DMS53 (cell line): ENCODE measurements at places on chromosomes 13 and 19.
A peak's percentile ranks its signal among the peaks of the same experiment; 100 is the strongest.

DNA sequence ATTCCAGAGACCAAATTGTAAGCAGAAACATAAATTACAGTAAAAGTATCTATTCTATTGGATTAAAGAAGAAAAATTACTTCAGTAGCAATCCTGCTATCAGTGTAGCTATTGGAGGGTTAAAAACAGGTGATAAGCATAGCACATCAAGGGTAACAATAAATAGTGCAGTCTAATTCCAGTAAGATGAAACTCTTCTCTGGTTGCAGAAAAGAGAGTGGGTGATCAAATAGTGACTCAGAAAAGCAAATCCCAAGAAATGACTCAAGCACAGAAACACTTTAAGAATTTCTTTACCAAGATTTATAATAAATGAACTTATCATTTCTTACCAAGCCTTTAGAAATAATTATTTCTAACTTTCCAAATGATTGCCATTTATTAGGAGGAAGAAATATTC is 135.7 kb downstream of the LMO7 start:
- DNase-seq, result peak; percentile 1

DNA sequence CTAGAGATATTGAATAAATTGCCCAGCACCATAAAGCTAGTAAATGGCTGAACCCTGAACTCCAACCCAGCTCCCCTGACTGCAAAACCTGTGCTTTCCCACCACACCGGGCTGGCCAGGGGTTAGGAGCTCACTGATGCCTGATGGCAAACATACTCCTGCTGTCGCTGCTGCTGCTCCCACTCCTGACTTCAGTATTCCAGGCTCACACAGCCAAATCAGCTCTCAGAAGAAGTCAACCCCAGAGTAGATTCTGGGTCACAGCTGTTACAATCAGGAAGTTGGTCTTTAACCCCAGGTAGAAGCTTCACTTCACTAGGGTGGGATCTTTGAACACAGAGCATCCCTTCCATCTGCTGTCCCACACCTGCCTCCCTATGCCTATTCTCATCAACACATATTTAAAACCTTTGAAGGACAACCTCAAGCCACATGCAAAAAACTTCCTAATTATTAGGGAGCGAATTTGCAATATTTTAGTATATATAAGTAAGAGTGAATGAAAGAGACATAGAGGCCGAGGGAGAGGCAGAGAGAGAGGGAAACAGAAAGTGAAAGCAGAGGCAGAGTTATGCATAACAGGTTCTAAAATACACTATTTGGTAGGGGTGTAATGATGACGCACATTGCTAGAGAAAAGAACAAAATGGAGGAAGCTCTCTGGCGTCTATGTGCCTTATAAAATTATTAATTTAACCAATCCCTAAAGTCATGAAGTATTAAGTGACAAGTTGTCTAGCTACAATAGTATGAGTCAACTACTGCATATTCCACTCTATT is 99.4 kb upstream of the SERP2 start:
- DNase-seq, result peak; percentile 77

DNA sequence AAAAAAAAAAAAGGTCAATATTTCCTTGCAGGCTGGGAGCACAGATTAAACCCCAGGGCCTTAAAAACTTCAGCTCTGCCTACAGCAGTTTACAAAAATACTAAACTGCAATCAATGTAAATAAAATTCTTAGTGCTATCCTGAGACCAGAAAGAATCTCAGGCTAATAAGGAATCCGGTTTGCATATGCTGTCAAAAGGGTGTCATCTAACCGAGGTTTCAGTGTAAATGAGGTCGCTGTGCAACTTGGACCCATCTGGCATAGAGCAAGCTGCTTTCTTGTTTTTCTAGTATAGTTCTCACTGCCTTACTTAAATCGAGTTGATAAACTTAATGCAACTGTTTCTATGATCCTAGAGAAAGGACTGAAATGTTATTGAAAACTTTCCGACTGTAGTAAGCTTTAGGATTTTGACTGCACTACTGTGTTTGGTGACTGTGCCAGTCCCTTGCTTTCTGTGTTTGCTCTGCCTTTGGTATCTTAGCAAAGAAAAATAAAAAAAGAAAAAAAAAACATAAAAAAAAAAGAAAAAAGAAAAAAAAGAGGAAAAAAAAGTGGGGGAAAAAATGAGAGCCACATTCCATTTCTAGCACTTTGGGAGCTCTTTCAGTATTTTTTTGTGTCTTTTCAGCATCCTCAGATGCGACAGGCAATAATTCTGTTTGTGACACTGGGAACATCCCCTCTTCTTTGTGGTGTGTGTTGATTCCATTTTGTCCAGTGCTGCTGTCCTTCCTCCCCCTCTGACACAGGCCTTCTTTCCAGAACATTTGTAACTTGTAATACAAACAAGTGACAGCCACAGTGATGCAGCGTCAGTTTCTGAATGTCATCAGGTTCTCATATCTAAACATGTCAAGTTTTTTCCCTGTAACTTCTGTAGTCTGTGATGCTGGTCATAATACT is 340.5 kb downstream of the ZNF536 start:
- DNase-seq, result no peak

DNA sequence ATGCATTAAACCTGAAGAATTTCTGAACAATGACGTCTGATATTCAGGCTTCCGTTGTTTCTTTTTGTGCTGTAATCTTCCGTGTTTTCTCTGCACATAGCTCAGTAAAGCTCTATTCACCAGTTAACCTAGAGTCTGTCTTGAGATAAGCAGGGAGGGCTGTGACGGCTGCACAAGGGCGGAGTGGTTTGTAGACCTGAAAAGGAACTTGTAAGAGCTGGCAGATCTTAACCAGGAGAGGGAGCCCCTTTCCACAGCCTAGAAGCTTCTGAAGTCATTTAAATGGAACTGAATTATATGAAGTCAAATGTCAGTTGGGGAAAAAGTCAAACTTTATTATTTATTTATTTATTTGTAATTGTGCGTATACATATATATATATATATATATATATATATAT is 27.5 kb downstream of the DPRX start:
- DNase-seq, result peak; percentile 30

DNA sequence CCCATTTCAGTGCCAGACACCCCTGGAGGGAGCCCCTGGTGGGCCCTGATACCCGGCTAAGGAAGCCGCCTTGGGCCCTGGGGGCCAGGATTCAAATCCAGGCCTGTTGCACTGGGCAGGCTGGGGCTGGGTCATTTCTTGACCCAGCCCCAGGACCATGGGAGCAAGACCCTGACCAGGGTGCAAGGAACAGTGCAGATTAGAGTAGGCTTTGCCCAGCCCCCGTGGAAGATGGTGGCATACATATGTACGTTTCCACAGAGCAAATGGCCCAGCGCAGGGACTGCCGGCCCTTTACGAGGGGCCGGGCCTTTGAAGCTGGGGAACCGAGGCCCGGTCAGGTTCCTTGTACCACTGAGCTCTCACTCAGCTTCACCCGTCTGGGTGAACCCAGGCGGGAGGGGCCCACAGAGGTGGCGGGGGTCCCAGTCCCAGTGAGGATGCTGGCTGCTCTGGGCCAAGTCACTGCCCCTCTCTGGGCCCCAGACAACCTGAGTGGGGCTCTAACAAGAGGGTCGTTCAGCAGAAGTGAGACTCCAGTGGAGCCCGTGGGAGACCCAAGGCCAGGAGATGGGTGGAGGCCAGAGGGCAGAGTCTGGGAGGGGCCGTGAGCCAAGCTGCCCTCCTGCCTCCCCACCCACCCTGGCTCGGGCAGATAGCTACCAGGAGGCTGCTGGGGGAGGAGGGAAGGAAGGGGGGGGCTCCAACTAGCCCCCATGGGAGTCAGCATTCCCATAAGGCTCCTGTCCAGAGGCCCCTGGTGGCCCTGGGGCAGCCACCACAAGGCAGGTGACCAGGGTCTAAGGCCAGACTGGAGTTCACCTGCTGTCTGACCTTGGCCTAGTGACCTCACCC is 2.7 kb downstream of the MKNK2 start:
- DNase-seq, result no peak

DNA sequence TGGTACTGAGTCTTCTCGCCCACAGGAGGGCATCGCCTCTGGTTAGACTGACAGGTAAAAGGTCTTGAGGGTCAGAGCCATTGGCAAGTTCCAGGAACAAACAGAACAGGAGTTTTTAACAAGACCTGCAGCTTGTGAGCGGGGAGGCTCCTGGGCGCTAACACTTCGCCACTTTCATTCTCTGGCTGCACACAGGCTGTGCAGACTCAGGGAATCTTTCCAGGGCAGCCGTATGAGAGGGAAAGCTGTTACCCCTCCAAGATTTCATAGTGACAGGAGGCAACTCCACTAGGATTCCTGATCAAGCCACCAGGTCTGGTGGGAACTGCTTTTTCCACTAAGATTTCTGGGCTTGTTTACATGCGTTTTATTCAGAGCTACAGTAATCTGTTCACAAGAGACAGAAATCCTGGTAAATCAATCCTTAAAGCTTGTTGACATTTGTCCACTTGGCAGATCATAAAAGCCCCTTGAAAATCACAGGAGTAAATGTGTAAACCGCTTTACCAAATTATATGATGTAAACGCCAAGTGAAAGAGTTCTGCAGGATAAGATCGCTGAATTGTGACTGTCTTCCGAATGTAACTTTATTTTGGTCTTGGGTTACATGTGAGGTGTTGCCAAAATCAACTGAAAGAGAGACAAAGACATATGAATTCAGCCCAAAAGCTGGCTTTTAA is 190.6 kb downstream of the MZT1 start:
- peak; percentile 1 for DNase-seq
